ENCODE measurements at places on chromosomes 3 and 15.

DNA sequence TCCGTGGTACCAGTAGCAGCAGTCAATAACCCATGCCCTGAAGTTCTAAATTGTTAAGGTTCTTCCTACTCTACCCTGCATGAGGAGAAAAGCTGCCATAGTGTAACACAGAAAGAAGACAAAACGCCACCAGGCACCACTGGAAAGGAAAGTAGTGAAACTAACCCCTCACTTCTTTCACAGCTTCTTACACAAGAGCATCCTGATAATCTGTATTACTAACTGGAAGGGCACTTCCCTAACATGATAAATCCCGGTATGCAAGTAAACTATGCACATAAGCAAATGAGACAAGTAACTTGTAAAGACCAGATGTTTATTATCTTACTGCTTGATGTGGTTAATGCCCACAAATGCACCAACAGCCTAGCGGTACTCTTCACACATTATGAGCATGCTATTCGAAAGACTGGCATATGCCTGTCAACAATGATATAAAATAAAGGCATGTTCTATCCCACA lies 141.3 kb downstream of the ADAM10 start:
- no peak for DNase-seq

GRCh38 chr3:177525987-177526712 lies 328.9 kb upstream of the TBL1XR1 start:
- DNase-seq = no peak

DNA sequence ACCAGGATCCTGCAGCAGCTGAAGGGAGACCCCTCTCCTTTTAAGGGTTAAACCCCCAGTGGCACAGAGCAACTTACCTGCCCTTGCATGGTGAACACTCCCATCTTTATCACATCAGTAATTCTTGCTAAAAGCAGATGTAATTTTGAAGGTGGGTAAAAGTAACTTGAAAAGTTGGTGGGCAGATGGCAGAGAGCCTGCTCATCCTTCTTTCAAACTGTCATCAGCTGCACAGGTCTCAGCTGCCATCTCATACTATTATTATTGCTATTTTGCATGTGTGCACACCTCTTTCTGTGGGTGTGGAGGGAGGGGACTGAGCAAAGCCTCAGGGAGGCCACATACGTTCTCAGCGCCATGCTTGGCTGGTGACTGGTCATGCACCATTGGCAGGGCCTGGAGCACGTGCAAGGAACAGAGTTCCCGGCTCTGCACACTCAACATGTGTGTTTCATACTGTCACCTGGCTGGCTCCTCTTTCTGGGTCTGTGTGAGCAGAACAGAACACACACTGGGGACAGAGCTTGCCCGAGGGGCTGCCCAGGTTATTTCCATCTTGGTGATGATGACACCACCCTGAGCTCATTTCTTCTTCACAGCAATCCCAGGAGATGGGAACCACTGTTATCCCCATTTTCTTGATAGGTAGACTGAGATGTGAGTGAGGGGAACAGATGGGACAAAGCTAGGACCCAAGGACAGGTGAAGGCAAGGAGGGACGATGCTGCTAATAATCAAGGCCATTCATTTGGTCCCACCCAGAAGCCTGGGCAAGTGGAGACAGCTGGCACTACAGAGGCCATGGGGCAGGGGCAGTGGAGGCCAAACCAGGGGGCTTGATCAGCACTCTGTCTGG lies 95.8 kb upstream of the KLF13 start:
- no peak for DNase-seq

DNA sequence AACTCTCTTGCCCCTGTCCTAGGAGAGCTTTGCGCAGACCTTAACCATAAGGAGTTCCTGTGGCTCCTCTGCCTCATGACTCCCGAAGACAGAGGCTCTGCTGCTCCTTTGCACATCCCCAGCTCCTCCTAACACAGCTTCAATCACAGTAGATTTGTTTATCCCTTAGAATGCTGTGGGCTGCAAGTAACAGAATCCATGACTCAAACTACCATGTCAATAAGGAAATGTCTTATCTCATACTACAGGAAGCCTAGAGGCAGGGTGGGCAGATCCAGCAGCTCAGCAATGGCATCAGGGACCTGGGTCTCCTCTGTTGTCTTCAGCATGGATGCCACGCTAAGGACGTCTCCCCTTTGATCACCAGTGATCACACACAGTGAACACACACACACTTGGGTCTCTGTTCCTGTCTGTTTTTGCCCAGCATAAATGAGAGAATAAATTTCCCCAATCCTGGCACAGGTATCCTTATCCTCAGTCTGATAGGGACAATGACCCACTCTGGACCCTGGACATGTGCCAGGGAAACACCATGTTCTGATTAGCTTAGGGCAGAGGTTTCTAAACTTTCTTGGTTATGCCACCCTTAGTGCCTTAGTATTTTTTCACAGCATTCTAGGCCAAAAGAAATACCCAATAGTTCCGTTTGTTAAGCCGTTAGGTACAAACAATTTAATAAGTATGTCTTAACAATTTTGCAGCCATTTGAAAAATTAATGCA lies 46.1 kb upstream of the MRPS22 start:
- no peak for DNase-seq

GRCh38 chr3:31521468-31521867 lies 11.3 kb upstream of the STT3B start:
- DNase-seq = no peak

DNA sequence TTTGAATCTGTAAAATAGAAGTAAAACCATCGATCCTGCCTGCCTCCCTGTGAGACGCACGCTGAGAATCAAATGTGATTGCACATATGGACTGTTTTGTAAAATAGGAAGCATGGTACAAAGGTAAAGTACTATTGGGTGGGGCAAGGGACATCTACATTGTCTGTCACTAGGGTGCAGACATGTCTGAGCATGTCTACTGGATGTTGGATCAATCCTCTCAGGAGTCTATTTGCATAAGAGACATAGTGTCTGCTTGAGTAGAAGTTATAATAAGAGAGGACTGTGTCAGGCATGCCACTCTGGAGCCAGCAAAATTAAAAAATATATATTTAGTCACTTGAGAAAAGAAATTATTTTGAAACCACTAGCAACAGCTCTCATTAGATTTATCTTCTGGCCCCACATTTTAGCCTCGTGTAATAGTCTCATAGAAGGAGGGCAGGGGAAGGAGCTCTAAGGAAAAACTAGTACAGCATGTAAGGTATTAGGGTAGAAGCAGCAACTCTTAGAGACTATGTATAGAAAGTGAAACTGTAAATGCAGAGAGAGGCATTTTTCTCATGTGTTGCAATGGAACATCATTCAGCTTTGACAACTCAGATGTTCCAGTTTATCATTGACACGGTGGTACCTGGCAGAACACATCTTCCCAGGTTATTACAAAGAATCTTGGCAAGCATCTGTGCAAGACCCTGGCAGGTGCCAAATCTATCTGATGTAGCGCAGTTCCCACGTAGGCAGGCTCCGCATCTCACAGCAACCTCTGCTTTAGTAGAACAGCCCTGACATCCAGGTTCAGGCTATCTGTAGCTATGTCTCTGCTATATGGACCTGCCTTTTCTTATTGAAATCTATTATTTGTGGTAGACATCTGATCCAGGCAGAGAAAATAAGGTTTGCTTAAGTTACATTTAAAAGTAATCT lies 85.2 kb upstream of the CHL1 start:
- DNase-seq = no peak

DNA sequence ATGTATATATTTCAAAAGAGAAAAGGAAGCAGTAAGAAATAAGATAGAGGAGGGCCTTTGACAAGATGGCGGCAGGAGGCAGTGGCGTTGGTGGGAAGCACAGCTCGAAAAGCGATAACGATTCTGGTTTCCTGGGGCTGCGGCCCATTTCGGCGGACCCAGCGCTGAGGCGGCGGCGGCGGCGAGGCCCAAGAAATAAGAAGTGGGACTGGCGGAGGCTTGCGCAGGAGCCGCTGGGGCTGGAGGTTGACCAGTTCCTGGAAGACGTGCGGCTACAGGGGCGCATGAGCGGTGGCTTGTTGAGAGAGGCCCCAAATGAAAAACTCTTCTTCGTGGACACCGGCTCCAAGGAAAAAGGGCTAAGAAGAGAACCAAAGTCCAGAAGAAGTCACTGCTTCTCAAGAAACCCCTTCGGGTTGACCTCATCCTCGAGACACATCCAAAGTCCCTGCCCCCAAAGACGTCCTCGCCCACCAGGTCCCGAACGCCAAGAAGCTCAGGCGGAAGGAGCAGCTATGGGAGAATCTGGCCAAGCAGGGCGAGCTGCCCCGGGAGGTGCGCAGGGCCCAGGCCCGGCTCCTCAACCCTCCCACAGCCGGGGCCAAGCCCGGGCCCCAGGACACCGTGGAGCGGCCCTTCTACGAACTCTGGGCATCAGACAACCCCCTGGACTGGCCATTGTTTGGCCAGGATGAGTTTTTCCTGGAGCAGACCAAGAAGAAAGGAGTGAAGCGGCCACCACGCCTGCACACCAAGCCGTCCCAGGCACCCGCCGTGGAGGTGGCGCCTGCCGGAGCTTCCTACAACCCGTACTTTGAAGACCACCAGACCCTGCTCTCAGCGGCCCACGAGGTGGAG lies 624.3 kb downstream of the MCTP2 start:
- DNase-seq = no peak

DNA sequence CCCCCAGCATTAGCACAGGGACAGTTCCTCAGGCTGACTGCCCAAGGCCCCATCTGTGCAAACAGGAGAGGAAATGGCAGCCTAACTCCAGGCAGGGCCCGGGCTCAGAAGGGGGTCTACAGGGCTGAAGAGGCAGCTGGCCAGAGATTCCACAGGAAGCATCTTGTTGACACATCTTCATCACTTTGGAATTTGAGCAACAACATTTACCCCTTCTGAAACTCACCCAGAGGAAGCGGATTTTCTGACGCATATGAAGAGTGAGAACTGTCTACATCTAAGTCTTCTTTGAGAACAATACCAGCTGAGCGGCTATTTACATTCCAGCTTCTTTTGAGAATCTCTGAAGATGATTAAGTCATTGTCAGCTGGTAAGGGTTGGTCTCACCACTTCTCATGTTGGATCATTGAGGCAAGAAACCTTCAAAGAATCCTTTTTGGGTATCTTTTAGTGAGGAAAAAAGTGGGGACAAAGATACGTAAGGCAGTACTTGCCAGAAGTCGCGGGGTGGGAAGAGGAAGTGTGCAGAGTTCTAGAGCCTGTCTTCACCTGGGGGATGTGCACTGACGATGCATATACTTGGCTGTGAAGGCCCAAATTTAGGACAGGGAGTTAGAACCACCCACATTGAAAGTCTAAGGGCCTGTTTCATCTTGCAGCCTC lies 25.4 kb upstream of the SRP14 start:
- DNase-seq = no peak

Data from stimulated activated CD8-positive, alpha-beta memory T cell treated with anti-CD3 and anti-CD28 coated beads, Interleukin-4, amount 100 ng/mL, for 4 hours (primary cell).